ENCODE measurements at places on chromosomes 6 and 20. TPM values are rescaled to one million over a fixed set of nuclear protein-coding genes. Genes with fewer than 3 reads are reported as not detected.

- H3K4me1 ChIP-seq: no peaks in the 10 kb centered on the region
- DNase-seq: no peak
- no peak overlapping the region for H3K4me3 ChIP-seq
- H3K36me3 ChIP-seq: no peaks in the 10 kb centered on the region
- no peak overlapping the region for H3K27ac ChIP-seq
- peaks cover 3% of the 10 kb centered on the region for H3K27me3 ChIP-seq
Measured at GRCh38 chr20:40811660-40812414, 122.8 kb upstream of the MAFB start.

GRCh38 chr20:34022839-34023234 lies 29.1 kb downstream of the RALY start:
- H3K4me3 ChIP-seq: no peak overlapping the region
- no peak for DNase-seq
- peaks cover 14% of the 10 kb centered on the region for H3K36me3 ChIP-seq
- peak overlapping the region; percentile 63 for H3K27ac ChIP-seq
- peaks cover 17% of the 10 kb centered on the region for H3K4me1 ChIP-seq

- H3K27ac ChIP-seq: no peak overlapping the region
- H3K27me3 ChIP-seq: no peaks in the 10 kb centered on the region
- no peaks in the 10 kb centered on the region for H3K36me3 ChIP-seq
- DNase-seq: no peak
- H3K4me3 ChIP-seq: no peak overlapping the region
Measured at GRCh38 chr20:40908309-40908708, 120.3 kb upstream of the TOP1 start.

The RFX6 gene
- total RNA-seq: not detected

- no peaks in the 10 kb centered on the region for H3K4me1 ChIP-seq
- DNase-seq: no peak
- H3K27ac ChIP-seq: no peak overlapping the region
- H3K27me3 ChIP-seq: no peaks in the 10 kb centered on the region
Measured at GRCh38 chr6:112040956-112041355, 12.9 kb upstream of the CCN6 start.

The MUC22 gene
- total RNA-seq: not detected

The UQCC2 gene
- 80.6 TPM for total RNA-seq

The LY6G5B gene
- 11.1 TPM for total RNA-seq

DNA sequence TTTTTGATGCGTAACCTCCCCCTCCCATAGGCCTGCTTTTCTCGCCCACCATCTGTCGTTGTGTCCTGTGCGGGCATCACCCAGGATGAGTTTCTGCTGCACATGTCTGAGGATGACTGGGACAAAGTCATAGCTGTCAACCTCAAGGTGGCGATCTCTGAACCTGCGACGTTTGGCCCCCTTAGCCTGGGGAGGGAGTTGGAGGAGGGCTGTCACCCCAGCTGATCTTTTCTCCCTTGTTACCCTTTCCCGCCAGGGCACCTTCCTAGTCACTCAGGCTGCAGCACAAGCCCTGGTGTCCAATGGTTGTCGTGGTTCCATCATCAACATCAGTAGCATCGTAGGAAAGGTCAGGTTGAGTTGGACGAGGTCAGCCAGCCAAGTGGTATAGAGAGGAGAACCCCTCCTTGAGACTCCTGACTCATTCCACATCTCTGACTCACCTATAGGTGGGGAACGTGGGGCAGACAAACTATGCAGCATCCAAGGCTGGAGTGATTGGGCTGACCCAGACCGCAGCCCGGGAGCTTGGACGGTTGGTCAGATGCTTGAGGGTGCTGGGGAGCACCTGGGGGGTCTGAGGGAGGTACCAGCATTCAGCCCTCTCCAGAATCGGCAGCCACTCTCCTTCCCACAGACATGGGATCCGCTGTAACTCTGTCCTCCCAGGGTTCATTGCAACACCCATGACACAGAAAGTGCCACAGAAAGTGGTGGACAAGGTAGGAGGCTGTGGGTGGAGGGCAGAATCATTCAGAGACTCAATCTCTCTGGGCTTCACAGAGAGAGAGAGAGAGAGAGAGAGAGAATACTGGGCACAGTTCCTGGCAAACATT lies 954 bp downstream of the HSD17B8 start:
- H3K4me3 ChIP-seq: peak overlapping the region; percentile 94
- H3K27me3 ChIP-seq: no peaks in the 10 kb centered on the region
- H3K36me3 ChIP-seq: peaks cover 8% of the 10 kb centered on the region
- H3K4me1 ChIP-seq: peaks cover 33% of the 10 kb centered on the region

DNA sequence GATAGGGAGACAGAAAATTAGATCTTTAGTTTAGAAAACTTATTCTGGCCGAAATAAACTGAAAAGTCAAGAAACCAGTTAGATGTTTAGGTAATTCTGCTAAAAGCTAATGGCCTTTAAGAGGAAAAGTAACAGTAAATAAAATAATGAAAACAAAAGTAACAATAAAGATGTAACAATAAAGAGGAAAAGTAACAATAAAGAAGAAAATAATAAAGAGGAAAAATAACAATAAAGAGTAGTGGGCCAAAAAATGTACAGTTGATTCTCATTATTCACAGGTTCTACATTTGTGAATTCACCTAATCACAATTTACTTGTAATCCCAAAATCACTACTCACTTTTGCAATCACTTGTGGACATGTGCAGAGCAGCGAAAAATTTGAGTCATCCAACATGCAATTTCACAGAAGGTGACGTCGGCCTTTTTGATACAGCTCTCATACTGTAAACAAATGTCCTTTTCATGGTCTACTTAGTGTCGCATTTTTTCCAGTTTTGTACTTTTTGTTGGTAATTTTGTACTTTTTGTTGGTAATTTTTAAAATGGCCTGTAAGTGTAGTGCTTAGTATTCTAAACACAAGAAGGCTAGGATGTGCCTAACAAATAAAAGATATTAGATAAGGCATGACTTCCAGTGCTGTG lies 24.0 kb downstream of the HBS1L start:
- DNase-seq: no peak
- H3K27ac ChIP-seq: peak overlapping the region; percentile 76
- no peaks in the 10 kb centered on the region for H3K27me3 ChIP-seq
- H3K4me1 ChIP-seq: peaks cover 22% of the 10 kb centered on the region

The FAM83C gene
- total RNA-seq: not detected

The STMN3 gene
- total RNA-seq: 2.5 TPM

GRCh38 chr6:3500262-3501014 lies 43.6 kb upstream of the SLC22A23 start:
- H3K4me3 ChIP-seq: no peak overlapping the region
- no peaks in the 10 kb centered on the region for H3K4me1 ChIP-seq
- no peak for DNase-seq

The TUBB2A gene
- 46.6 TPM for total RNA-seq

GRCh38 chr6:115909923-115910546 lies 150.7 kb downstream of the FRK start:
- no peaks in the 10 kb centered on the region for H3K4me1 ChIP-seq
- no peak overlapping the region for H3K27ac ChIP-seq
- no peak for DNase-seq
- no peaks in the 10 kb centered on the region for H3K27me3 ChIP-seq
- H3K36me3 ChIP-seq: no peaks in the 10 kb centered on the region
- H3K4me3 ChIP-seq: no peak overlapping the region

GRCh38 chr6:36621371-36621855 lies 27.3 kb downstream of the SRSF3 start:
- DNase-seq: no peak
- no peaks in the 10 kb centered on the region for H3K27me3 ChIP-seq
- peaks cover 26% of the 10 kb centered on the region for H3K4me1 ChIP-seq
- H3K36me3 ChIP-seq: no peaks in the 10 kb centered on the region
- H3K4me3 ChIP-seq: no peak overlapping the region

The DSP gene
- 0.36 TPM for total RNA-seq

- no peaks in the 10 kb centered on the region for H3K27me3 ChIP-seq
- DNase-seq: no peak
- H3K36me3 ChIP-seq: peaks cover 8% of the 10 kb centered on the region
- H3K4me3 ChIP-seq: peak overlapping the region; percentile 92
Measured at GRCh38 chr6:41728073-41728936, 7.1 kb downstream of the TFEB start.

DNA sequence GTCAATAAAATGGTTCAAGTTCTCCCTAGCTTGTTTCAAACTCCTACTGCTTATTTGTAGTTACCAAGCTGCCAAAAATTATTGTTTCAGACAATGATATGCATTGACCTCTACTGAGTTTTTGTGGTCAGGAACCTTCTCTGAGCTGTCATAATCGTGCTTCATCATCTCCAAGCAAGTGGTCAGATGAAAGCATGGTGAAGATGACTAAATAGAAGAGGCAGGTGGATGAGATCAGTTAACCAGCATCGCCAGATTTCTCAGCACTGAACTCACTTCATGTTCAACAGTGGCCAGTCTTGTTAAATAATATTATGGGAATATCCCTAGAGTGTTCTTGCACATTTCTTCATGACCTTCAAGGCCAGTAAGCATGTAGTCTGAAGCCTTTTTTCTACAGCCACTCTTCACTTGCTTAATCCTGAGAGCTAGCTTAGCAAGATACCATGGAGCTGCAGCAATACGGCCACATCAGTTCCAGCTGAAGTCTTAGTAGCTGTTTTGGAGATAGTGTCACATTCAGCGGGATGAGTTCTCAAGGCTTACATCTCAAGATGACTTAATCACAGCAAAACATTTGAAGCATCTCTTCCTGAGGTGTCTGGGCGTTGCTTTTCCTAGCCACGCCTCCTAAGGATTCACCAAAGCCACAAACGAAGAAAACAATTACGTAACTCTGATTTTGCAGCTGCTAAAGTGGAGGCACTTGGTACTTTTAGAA lies 101.6 kb upstream of the TMEM30A start:
- no peaks in the 10 kb centered on the region for H3K27me3 ChIP-seq
- H3K4me1 ChIP-seq: no peaks in the 10 kb centered on the region
- H3K36me3 ChIP-seq: no peaks in the 10 kb centered on the region
- H3K4me3 ChIP-seq: no peak overlapping the region
- no peak overlapping the region for H3K27ac ChIP-seq

- no peaks in the 10 kb centered on the region for H3K27me3 ChIP-seq
- DNase-seq: no peak
- H3K27ac ChIP-seq: no peak overlapping the region
- no peaks in the 10 kb centered on the region for H3K4me1 ChIP-seq
Measured at GRCh38 chr6:116528780-116529179, 16.7 kb downstream of the TRAPPC3L start.

The RNF144B gene
- 0.58 TPM for total RNA-seq

- peaks cover 3% of the 10 kb centered on the region for H3K27me3 ChIP-seq
- H3K4me3 ChIP-seq: no peak overlapping the region
- no peak overlapping the region for H3K27ac ChIP-seq
- no peaks in the 10 kb centered on the region for H3K36me3 ChIP-seq
Measured at GRCh38 chr20:54631059-54631458, 155.7 kb downstream of the DOK5 start.

DNA sequence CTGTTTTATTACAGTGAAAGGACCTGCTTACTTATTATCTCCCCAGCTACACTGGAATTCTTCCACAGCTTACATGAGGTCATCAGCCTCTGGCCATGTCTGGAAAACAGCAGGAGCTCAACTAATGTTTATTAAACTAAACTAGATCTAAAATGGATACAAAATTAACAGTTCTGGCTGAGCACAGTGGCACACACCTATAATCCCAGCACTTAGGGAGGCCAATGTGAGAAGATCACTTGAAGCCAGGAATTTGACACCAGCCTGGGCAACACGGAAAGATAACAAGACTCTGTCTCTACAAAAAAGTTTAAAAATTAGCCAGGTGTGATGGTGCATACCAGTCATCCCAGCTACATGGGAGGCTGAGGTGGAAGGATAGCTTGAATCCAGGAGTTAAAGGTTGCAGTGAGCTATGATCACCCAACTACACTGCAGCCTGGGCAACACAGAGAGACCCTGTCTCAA lies 220.8 kb upstream of the MARCKS start:
- peak overlapping the region; percentile 100 for H3K27ac ChIP-seq
- no peaks in the 10 kb centered on the region for H3K27me3 ChIP-seq
- H3K36me3 ChIP-seq: no peaks in the 10 kb centered on the region

GRCh38 chr20:35302421-35303335 lies 10.5 kb upstream of the FAM83C start:
- H3K4me3 ChIP-seq: no peak overlapping the region
- no peak for DNase-seq
- no peak overlapping the region for H3K27ac ChIP-seq
- H3K36me3 ChIP-seq: 0 out of 2 replicates have a peak, but pooled peaks cover 5% of the 10 kb centered on the region
- H3K27me3 ChIP-seq: no peaks in the 10 kb centered on the region

The LPA gene
- total RNA-seq: 2.8 TPM
